Motor neuron (in vitro differentiated cells): ENCODE measurements at places on chromosomes 3 and 15.

GRCh38 chr3:29440413-29441305, 159.8 kb downstream of the RBMS3 start:
- peak; percentile 100 for ATAC-seq

GRCh38 chr3:144843099-144843498, 871.5 kb downstream of the DIPK2A start:
- ATAC-seq: no peak

GRCh38 chr3:111610612-111611054, 15.5 kb upstream of the ZBED2 start:
- ATAC-seq: no peak

DNA sequence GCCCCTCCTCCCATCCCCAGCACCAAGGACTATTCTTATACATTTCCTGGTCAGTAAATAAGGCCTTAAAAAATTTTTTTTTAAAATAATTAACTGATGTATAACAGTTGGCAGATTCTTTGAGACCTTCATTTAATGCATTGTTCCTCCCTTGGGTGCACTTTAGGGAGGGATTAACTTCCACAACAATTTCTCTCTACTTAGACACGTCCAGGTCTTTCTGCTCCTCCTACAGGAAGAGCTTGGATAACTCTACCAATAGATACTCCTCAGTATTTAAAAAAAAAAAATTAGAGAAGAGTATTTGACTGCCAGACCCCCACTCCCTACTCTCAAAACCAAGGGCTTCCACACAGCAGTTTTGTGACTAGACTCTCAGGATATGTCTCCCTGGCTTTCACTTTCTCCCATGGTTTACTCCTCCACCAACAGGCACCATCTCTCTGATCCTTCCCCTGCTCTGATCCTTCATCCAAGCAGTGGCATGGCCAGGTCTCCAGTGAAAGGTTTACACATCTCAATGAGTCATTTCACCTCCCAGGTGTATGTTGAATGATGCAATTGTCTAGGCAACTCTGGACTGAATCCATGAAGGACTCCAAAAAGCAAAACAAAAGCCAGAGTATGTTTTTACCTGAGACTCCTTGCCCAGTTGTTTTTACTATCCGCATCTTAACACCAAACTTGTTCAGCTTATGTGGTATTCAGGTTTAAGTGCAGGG, 7.4 kb downstream of the ZIC4 start:
- no peak for ATAC-seq

GRCh38 chr15:33968821-33969220, 524 bp downstream of the CHRM5 start:
- no peak for ATAC-seq
